Activated T-cell treated with anti-CD3 and anti-CD28 coated beads, Interleukin-2, amount 50 U/mL, for 72 hours (primary cell): ENCODE measurements at places on chromosomes 5 and 9. TPM values are rescaled to one million over a fixed set of nuclear protein-coding genes. Genes with fewer than 3 reads are reported as not detected.

Gene FAXDC2
- 0.43 TPM for total RNA-seq

Gene DBN1
- 69.5 TPM for total RNA-seq

Gene STING1
- 230 TPM for total RNA-seq

Gene LECT2
- not detected for total RNA-seq

Gene CKMT2
- total RNA-seq = not detected

DNA sequence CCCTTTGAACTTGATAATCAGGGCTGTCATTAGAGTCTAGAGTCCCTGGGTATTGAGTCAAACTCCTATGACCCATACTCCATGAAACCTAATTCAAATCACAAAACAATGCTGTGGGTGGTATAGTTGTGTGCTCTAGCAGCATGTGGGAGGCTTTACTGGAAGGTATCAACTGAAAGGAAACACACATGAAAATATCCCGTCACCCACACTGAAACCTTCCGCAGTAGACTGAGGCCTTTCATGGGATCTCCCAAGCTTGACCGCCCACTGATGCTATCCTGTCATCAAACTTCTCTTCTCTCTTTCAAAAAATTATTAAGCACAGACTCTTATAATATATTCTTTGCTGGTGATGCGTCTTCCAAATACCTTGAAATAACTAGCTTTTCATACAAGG lies 569.1 kb upstream of the MEF2C start:
- DNase-seq = no peak
- no peaks in the 10 kb centered on the region for H3K4me1 ChIP-seq
- H3K27me3 ChIP-seq = no peaks in the 10 kb centered on the region
- H3K36me3 ChIP-seq = no peaks in the 10 kb centered on the region

DNA sequence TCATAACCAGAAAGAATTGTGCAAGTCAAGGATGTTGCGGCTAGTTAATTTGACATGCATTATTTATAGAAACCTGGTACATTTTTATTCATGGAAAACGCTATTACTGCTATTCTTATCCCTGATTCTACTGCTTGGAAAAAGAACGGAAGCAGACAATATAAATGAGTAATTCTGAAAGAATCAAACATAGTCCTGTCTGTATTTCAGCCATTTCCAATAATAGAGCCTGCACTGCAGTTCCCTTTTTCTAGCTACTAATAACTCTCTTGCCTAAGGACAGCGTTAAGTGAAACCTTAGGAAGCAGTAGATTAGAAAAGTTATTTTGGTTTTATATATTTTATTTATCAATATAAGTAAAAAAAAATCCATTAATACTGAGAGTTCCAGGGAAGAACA lies 414.9 kb downstream of the CYLC2 start:
- DNase-seq = no peak
- H3K36me3 ChIP-seq = no peaks in the 10 kb centered on the region
- no peak overlapping the region for H3K27ac ChIP-seq
- no peaks in the 10 kb centered on the region for H3K4me1 ChIP-seq
- no peaks in the 10 kb centered on the region for H3K27me3 ChIP-seq
- no peak overlapping the region for H3K4me3 ChIP-seq

DNA sequence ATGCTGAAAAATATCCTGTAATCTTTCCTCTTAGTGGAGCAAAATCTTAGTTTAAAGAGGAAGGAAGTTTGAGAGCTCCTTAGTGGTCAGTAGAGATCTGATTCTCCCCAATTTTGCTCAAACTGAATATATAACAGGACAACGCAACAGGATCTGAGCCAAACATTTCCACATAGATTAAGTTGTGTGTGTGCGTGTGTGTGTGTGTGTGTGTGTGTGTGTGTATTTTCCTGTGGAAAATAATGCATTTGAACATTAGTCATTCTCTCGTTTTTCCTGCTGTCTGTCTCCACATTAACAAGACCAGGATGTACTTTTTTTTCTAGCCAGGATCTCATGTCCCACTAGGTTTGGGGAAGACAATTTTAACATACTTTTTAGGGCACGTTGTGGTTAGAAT lies 312.1 kb upstream of the CDH18 start:
- peaks cover 8% of the 10 kb centered on the region for H3K36me3 ChIP-seq
- H3K27me3 ChIP-seq = no peaks in the 10 kb centered on the region
- H3K4me3 ChIP-seq = no peak overlapping the region
- no peak for DNase-seq
- no peak overlapping the region for H3K27ac ChIP-seq
- no peaks in the 10 kb centered on the region for H3K4me1 ChIP-seq

DNA sequence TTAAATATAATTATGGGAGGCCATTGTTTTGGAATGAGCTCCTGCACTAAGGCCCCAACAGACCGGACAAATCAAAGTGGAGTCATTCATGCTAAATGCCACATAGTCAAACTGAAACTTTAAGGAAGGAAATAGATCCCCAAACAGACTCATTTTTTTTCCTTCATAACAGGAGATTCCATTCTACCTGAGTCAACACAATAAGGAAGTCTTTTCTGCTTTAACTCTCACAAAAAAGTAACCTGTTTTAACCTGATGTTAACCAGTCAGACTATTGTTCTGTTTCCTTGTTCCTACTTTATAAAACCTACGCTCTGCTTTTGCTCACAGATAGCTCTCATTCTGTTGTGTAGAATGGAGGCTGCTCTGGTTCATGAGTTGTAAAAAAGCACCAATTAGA lies 234.9 kb downstream of the YTHDC2 start:
- H3K4me3 ChIP-seq = no peak overlapping the region
- no peak overlapping the region for H3K27ac ChIP-seq
- H3K4me1 ChIP-seq = no peaks in the 10 kb centered on the region
- no peaks in the 10 kb centered on the region for H3K36me3 ChIP-seq
- peaks cover 4% of the 10 kb centered on the region for H3K27me3 ChIP-seq

DNA sequence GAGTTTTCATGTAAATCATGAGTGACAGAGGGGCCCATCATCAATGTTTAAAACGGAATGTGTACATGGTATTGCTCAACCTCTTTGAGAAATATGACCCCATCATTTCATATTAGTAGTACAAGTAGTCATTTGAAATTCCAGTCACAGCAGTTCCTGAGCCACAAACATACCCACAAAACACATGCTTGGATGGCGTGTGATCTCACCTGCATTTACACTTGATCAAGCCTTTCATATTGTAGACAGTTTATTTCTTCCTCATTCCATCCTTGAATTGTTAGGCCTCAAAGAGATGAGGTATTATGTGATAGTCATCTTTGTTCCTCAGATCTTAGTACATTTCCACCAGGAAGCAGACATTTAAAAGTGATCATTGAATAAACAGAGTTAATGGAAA lies 96.8 kb upstream of the TAS2R1 start:
- H3K27ac ChIP-seq = no peak overlapping the region
- H3K27me3 ChIP-seq = no peaks in the 10 kb centered on the region
- no peak for DNase-seq
- no peaks in the 10 kb centered on the region for H3K36me3 ChIP-seq

DNA sequence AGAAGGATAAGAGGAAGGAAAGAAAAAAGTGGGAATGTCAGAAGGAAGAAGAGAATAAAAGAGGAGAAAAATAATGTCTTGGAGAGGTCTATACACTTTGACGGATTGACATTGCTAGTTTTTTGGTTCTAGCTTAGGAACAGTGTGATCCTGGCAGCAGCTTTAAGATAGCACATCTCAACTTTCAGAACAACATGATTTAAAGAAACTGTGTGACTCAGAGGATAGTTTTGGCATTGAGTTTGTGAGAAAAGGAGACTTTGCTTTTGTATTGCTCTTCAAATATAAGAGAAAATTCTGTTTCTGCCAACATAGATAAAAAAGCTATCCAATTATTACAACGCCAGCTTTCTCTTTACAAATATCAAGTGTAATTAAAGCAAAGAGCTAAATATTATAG lies 260.7 kb upstream of the ARRDC3 start:
- DNase-seq = no peak
- no peaks in the 10 kb centered on the region for H3K27me3 ChIP-seq
- no peak overlapping the region for H3K27ac ChIP-seq

- H3K4me3 ChIP-seq = no peak overlapping the region
- no peaks in the 10 kb centered on the region for H3K4me1 ChIP-seq
- H3K36me3 ChIP-seq = no peaks in the 10 kb centered on the region
Observed at GRCh38 chr9:34551751-34552605, 29.2 kb upstream of the ENHO start.

DNA sequence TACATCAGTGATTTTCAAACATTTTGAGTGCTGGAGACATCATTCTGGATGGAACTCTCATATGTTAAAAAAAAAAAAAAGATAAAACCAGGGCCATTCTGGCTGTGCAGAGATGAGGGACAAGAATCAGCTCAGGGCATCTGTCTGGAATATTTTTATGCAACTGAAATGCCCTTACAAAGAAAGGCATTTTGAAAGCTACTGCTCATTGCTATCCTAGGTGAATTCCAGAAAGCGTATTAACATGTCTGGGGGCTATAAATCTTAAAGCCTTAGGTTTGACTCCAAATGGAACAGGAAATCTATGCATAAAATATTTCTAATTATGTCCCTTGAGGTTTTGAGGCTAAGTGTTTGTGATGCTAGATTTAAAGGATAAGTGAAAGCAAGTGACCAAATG lies 14.9 kb upstream of the PCSK1 start:
- H3K36me3 ChIP-seq = no peaks in the 10 kb centered on the region
- H3K4me3 ChIP-seq = no peak overlapping the region
- no peaks in the 10 kb centered on the region for H3K4me1 ChIP-seq
- no peak overlapping the region for H3K27ac ChIP-seq
- peaks cover 36% of the 10 kb centered on the region for H3K27me3 ChIP-seq
